ENCODE measurements at places on chromosomes 7 and 10.

GRCh38 chr10:8402576-8402975 lies 348.1 kb downstream of the GATA3 start:
- no peak for DNase-seq

DNA sequence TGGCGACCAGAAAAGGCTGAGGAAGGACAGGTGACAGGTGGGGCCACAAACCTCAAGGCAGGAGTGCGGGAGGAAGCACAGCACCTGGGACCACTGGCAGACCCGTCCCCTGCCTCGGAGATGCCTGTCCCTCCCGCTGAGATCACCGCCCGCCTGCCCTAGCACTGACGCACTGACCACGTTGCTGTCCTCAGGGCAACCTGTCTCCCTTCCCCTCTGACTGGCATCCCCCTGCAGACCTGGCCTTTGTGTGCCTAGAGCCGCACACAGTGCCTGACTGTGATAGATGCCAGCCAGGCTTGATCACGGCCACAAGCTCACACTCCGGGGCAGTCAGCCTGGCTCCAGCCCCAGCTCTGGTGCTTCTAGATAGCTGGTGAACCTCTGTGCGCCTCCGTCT lies 58.4 kb upstream of the EN2 start:
- no peak for DNase-seq

DNA sequence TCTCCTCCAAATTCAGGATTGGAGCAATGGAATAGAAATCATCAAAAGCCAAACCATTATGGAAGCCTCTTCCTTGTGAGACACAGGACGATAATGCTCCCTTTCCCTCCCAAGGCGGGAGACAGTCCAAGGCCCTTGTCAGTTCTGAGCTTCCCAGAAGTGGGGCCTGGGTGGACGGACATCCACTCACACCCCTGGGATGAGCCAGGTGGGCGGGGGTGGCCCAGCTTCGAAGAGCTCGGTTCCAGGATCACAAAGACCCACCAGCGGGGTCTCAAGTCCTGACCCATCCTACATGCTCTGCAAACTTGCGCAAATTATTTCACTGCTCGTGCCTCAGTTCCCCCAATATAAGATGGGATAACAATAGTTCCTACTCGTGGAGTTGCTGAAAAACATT lies 10.1 kb upstream of the FOXL3 start:
- no peak for DNase-seq

DNA sequence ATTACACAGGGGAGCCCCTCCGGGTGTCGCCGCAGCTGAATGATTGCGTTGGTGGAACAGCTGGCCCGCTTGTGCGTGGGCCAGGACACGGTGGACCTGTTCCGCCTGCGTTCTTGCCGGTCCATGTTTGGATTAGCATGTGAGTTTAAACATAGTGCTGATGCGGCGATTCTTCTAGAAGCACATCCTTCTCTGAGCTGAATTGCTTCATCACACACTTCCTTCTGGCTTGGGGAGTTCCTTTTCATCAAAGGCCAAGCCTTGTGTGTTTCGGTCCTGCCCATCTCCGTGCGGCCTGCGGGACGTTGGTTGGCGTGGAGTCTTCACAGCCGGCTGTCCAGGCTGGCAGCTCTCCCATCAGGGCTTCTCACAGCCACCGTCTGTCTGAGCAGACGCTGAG lies 45.5 kb upstream of the SLC29A4 start:
- no peak for DNase-seq

DNA sequence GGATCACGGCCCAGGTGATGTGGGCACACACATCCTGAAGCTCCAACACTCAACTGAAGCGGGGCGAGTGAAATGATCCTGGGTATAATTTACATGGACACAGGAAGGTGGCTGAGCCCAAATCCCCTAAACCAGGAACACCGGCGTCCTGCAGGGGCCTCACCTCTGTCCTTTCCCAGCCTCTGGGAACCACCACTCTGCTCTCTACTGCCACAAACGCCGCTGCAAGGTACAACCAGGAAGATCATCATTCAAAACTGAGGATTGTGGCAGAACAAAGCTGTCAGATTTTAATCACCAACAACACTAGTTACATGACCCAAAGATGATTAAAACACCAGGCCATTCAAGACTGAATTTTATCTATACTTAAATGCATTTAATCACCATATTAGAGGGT lies 104.0 kb downstream of the DIP2C start:
- no peak for DNase-seq

GRCh38 chr10:87863053-87863943 lies at the start of the genes KLLN and PTEN:
Gene KLLN (minus strand): TSS chr10:87863533. CDS start chr10:87862487, 1,046 bp downstream.
Gene PTEN (plus strand): TSS chr10:87863625. CDS start chr10:87864470, 845 bp downstream.
- DNase-seq, result peak; percentile 66

DNA sequence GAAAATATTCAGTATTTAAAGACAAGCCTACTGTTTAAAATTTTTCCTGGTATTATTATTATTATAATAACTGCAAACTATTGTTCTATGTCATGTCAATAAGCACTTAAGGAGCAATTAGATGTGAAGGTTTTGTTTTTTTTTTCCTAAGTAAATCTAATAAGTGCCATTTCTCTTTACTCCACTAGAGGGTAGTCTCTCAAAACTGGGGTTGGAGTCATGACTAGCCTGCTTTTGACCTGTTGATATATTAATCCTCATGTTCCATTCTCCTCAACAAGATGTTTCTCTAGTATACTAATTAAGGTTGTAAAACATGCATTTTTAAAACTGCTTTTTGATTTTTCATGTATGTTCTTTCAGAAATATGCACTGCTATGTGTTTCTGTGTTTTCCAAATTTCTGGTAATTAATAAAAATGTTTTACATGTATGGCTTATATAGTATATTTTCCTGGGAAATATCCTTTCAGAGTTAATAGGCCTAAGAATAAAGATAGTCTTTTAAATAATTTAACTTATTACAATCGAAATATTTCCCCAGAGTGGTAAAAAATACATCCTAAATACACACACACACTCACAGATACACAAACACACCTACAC lies 1.0 kb upstream of the LRRN3 start:
- no peak for DNase-seq

DNA sequence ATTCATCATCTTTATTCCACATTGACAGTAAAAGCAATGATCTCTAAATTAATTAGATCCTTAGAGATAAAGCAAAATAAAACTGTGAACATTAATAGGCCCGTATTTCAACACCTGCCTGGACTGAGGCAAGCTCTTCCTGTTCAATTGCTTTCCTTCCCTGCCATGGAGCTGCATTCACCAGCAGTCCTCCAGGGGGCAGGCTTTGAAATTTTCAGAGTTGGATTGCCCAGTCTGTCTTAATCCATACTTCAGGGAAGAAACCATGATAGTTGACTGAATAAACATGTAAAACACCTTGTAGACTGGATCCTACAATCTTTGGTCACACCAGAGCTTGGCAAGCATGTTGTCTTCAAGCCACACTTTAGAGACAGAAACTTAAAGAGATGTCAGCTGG lies 936.6 kb downstream of the NRG3 start:
- no peak for DNase-seq
